ENCODE measurements at places on chromosomes 12 and 14.

DNA sequence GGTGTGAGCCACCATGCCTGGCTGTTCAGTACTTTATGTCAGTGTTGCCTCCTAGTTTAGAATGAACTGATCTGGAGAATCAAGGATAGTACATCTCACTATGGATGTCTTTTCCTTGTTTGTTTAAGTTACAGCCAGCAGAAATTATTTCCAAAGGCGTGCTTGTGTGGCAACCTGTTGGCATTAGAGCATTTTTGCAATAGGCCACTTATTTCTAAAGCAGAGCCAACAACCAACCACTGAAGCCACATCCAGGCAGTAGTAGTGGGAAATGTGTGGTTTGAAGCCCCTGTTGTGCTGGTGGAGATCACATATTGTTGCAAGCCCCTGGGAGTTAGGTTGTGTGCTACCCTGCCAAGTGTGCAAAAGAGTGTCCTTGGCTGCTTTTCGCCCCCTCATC is 3.7 kb downstream of the ANO6 start:
- no peak for DNase-seq

DNA sequence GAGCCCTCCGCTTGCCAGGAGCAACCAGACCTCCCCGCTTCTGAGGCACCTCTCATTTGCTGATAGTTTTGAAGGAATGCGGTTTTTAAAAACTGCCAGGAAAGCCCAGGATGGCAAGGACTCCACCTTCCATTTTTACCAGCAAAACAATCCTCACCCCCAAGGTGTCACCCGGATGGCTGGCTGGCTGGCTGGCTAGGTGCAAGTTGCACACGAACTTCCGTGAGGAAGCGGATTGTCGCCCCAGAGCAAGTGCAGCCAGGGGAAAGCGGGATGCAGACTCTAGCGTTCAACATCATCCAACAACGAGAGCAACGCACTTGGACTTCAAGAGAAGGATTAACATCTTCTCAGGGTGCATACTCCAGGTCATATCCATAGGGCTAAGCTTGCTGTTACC is 125.4 kb downstream of the RIMBP2 start:
- DNase-seq, result no peak

DNA sequence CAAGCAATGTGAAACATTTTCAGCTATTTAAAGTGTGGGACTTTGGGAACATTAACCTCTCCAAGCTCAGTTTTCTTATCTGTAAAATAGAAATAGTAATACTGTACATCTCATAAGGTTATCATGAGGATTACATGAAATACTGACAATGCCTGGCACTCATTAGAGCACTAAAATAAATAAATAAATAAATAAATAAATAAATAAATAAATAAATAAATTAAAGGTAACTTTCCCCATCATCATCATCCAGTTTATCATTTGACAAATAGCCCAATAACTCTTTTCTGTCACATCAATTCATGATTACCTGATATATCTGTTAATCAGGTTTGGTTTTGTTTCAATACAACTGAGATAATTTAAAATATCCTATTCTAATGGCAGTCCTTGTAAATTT is 48.5 kb downstream of the EFCAB11 start:
- DNase-seq, result no peak

DNA sequence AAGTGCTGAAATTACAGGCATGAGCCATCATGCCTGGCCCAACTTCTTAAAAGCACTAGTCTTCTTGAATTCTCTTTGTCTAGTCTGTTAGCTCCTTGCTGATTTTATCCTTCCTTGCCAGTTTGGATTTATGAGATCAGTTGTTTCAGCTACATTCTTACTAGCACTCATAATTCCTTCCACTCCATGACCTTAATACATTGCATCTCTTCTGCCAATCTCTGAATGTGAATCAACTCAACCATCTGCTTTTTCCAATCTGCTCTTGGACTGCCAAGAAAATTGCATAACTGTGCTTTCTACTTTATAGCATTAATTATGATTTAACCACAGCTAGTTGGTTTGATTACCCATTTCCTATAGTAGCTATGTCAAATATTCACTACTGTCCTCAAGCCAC is 14.9 kb upstream of the HEATR5A start:
- no peak for DNase-seq
